ENCODE measurements at places on chromosomes 3 and 15.

- DNase-seq = no peak
These were observed 800.8 kb downstream of the MCTP2 start for GRCh38 chr15:95032156-95032555.

GRCh38 chr3:5811016-5811415 lies 623.5 kb downstream of the EDEM1 start:
- DNase-seq = no peak

DNA sequence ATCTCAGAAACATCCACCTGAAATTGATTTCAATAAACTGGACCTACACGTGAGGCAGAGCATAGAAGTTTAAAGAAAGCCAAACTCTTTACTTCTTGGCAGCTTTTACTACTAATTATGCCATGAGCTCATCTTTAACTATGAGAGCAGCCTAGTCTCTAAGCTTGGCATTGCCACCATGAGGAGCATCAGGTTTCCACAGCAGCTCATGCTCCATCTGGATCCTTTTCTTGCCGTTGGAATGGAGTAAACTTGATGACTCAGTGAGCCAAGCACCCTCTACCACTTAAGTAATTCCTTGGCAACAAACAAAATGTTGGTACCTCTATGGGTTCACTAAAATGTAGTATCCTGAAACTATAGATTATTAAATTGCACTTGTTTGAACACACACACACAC lies 583.2 kb downstream of the EPHA3 start:
- DNase-seq = no peak

DNA sequence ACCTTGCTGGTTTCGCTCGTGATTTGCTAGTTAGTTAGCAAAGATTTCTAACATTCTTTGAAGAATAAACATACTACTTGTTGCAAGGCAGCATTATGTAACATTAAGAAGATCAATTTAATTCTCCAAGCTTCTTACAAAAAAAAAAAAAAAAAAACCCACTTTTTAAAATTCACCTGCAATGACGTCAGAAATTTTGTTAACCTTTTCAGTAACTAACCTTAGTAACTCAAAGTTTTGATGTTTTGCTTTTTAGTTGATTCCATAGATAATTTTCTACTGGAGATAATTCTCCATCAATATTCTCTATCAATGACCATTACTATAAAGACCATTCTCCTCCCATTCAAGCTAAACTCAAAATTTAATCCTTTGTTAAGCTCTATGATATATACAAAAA lies 491.8 kb upstream of the TBL1XR1 start:
- DNase-seq = no peak

DNA sequence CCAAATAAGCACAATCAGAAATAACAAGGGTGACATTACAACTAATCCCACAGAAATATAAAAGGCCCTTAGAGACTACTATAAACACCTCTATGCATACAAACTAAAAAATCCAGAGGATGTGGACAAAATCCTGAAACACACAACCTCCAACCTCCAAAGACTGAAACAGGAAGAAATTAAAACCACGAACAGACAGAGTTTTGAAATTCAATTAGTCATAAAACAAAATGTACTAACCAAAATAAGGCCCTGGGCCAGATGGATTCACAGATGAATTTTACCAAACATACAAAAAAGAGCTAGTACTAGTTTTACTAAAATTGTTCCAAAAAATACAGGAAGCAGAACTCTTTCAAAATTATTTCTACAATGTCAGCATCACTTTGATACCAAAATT lies 1043.6 kb downstream of the DIPK2A start:
- no peak for DNase-seq

- no peak for DNase-seq
These were observed 23.7 kb upstream of the PRTG start for GRCh38 chr15:55766676-55767075.

Data from NCI-H345 (cell line).